NCI-H2107 (cell line): ENCODE measurements at places on chromosomes 1 and 21.

DNA sequence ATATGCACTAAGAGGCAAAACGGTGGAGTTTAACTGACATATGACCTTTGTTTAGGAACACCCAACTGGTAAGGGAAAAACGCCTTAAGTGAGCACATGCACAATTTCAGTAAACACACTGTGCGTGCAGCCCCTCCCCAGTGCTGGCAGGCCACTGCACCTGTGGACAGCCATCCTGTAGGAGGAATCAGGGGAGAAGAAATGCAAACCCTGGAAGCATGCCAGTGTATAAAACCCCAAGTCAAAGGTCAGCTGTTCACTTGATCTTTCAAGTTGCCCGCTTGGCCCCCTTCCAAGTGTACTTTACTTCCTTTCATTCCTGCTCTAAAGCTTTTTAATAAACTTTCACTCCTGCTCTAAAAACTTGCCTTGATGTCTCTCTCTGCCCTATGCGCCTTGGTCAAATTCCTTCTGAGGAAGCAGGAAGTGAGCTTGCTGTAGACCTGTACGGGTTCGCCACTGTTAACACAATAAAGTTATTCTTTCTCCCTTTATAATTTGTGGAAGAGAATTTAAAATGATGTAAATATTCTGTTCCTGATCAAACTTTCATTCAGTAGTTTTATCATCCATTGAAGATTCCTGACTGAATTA is 31.8 kb downstream of the USP25 start:
- no peak for DNase-seq

GRCh38 chr21:42461185-42461520 is 34.9 kb downstream of the RSPH1 start:
- peak; percentile 54 for DNase-seq

GRCh38 chr1:161098210-161099068 is at the start of gene KLHDC9:
TSS of gene KLHDC9 (plus strand) at chr1:161098361. CDS start at chr1:161098536, 175 bp downstream.
- peak; percentile 85 for DNase-seq

DNA sequence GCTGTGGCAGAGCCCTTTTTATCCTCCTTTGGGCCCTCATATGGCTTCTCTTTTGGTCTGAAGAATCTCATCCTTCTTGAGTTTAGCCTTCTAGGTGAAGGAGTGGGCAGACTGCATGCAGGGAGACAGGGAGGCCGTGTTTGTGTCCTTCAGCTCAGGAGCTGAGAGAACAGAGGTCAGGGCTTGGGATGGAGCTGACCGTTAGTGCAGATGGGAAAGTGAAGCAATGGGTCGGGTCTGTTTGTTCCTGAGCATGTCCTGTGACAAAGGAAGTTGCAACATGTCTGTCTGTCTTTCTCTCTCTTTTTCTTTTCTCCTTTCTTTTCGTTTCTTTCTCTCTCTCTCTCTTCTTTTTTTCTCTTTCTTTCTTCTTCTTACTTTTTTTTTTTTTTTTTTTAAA is 14.9 kb downstream of the MAPKAPK2 start:
- no peak for DNase-seq

DNA sequence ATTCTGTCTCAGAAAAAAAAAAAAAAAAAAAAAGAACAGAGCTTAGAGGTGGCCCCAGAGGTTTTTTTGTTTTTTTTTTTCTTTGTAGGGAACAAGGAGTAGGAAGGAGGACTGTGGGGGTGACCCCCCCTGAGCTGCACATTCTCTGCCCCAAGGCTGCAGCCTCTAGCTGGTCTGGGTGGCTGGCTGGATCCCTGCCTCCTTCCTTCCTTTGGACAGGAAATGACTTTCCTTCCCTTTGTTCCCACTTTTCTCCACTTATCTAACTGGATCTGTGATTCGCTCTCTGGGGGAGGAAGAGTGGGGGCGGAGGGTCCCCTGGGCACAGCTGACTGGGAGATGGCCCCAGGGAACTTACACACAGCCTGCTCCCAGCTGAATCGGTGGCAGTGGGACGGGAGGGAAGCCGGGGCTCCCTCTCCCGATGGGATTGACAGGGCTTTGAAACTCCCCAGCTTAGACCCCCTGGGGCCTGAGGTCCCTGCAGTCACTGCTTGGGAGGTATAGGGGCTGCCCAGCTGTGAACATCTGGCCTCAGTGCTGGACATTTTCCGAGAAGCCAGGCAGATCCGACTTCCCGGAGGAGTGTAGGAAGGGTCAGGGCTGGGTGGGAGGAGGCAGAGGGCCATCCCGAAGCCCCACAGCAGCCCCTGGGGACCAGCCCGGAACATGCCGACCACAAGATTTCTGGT is 2.1 kb downstream of the FBLIM1 start:
- no peak for DNase-seq

GRCh38 chr1:217402301-217402700 is 228.6 kb downstream of the GPATCH2 start:
- DNase-seq = no peak

- no peak for DNase-seq
These were observed 58.2 kb upstream of the LRRC8B start for GRCh38 chr1:89466307-89466930.

GRCh38 chr1:23591460-23592208 is 32.3 kb upstream of the ID3 start:
- no peak for DNase-seq

DNA sequence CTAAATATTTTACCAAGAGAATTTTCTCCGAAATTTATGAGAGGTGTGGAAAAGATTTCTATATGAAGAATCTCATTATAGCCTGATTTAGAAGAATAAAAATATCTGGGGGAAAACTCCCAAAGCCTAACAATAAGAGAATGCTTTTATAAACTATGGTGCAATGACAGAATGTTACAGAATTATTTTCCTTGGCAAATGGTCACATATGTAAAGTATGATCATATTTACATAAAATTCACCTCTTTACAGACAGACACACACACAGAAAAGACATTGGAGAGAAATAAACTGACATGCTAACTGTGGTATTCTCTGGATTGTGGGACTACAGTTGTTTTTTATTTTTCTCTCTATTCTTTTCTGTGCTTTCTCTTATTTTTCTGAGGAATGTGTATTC is 226.3 kb upstream of the USP24 start:
- no peak for DNase-seq

DNA sequence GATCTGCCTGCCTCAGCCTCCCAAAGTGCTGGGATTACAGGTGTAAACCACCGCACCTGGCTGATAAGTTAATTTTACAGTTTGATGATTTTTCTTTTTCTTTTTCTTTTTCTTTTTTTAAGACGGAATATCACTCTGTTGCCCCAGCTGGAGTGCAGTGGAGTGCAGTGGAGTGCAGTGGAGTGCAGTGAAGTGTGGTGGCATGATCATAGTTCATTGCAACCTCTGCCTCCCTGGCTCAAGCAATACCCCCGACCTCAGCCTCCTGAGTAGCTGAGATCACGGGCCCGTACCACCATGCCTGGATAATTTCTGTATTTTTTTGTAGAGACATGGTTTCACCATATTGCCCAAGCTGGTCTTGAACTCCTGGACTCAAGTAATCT is 84.4 kb upstream of the CXADR start:
- no peak for DNase-seq

DNA sequence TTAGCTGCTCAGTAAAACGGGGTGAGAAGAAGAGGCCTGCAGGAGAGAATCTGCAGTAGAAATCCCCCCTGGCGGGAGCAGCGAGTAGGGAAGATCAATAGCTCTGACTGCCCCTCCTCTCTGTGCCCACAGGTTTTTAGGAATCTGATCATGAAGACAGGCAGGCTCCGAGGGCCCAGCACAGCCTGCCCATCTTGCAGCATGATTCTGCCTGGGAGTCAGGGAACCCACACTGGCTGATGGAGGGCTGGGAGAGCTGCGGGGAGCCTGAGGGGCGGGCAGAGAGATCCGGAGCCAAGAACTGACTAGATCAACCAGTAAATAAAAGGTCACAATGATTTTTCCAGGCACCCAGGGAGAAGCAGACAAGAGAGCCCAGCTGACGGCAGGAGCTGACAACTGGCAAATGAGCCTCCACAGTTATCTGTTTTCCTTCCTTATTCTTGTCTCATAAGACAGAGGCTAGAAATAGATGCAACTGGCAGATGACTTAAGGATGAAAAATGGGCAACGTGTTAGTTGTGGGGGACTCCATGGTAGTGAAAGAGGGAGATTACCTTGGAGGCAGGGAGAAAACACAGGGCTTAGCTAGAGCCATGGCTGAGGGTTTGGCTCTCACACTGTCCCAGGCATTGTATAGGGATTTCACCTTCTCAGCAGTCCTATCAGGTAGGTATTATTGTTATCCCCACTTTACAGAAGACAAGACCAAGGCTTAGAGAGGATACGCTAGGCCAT is 116.2 kb downstream of the PLXNA2 start:
- DNase-seq = no peak

DNA sequence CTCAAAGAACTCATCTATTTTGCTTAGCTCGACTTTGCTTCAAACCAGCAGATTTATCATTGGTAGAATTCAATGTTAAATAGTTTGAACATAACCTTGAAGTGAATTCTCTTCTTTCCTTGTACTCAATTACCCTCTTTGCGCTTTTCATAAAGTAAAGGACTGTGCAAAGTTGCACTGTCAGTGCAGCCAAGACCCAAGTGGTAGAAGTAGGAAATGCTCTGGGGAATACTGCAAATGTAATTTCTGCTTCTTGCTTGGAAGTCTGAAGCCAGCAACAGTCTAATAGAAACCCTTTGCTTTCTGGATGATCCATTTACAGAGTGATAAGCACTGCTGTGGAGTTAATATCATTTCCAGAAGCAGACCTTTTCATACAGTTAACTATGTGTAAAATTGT is 936.7 kb upstream of the TMPRSS15 start:
- no peak for DNase-seq

- DNase-seq = no peak
These were observed at the start of gene SPSB1 for GRCh38 chr1:9292361-9293240. TSS of gene SPSB1 (plus strand) at chr1:9292894. CDS start at chr1:9355892, 62,998 bp downstream.

DNA sequence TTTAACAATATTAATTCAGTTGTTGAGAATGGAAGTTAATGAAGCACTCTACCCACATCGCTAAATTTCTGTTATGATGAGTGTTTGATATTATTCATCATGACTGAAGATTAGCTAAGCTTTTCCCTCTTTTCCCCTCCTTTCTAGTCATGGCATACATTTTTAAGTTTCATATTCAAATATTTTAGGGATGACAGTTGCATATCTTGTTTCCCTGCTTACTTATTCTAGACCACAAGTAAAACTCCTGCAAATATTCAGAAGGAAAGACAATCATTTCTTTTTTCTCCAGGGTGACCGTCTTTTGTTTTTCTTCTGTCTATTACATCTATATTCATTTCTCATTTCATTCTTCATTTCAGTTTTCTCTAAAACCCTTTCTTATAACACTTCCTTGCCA is 906.0 kb downstream of the ADGRL2 start:
- no peak for DNase-seq

DNA sequence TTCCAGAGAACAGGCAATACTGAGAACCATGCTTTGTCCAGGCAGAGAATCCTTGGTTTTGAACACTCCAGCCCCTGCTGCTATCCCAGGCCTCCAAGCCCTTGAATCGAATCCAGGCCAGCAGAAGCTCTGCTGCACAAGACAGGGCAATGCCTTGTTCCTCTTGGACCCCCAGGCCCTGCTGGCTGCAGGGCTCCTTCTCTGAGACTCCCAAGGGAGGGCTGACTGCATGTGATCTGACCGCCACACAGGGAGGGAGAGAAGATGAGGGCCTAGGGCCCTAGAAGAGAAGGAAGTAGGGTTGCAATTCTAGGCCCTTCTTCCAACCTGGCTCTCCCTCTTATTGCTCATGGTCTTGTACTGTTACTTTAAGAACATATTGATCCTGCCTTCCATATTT is 160.6 kb upstream of the EDN2 start:
- DNase-seq = no peak

- DNase-seq = no peak
These were observed 15.8 kb downstream of the SNX7 start for GRCh38 chr1:98677288-98677687.

GRCh38 chr1:162193221-162193620 is 123.7 kb downstream of the NOS1AP start:
- DNase-seq = no peak
